Fibroblast of skin of right quadriceps (primary cell): ENCODE measurements at places on chromosomes 7 and 10.

- DNase-seq: no peak
Observed at GRCh38 chr7:98771941-98772603, 97.7 kb downstream of the TMEM130 start.

- DNase-seq: no peak
Observed at GRCh38 chr7:152641384-152641783, 34.6 kb downstream of the XRCC2 start.

DNA sequence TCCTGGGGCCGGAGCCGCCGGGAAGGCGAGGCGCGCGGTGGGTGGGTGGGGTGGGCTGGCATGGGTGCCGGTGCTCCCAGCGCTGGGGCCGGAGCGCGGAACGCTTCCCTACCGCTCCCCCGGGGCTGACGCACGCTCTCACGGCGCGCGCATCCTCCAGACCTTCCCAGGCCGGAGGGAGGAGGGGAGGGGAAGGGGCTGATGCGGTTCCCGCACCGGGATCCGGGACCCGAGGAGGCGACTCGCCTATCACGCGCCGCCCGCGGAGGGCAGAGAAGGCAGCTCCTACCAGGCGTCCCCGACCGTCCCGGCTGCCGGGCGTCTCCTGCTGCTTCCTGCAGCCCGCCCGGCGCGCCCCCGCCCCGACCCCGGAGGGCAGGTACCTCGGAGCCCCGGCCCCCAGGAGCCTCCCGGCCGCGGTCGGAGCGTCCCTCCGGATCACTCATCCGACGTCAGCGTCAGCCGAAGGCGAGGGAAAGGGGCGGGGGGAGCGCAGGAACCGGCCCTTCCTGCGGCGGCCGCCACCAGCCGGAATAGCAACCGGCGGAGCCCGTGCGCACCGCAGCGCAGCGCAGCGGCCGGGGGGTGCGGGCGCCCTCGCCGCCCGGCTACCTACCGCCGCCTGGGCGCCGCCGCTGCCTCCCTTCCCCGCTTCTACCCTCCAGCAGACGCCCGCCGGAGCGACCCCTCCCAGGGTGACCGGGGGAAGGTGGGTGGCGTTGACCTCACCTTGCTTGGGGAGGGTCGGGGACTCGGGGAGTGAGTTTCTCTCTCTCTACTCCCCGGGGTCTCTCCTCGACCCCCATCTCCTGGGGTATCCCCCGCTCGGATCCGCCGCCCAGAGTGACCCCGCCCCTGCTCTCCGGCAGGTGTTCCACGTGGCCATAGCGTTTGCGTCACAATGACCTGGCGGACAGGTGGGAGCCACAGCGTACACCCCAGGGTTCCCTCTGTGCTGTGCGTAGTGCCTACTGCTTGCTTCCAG is at the start of gene ICA1:
ICA1 (minus strand) TSS at position 457 of the 985 bp plus-strand sequence. CDS start 26,241 bp downstream, outside the sequence.
- peak; percentile 9 for DNase-seq

GRCh38 chr10:98380493-98381339 is 34.3 kb downstream of the PYROXD2 start:
- no peak for DNase-seq

GRCh38 chr7:33597181-33597580 is 308.2 kb upstream of the BMPER start:
- DNase-seq: no peak

DNA sequence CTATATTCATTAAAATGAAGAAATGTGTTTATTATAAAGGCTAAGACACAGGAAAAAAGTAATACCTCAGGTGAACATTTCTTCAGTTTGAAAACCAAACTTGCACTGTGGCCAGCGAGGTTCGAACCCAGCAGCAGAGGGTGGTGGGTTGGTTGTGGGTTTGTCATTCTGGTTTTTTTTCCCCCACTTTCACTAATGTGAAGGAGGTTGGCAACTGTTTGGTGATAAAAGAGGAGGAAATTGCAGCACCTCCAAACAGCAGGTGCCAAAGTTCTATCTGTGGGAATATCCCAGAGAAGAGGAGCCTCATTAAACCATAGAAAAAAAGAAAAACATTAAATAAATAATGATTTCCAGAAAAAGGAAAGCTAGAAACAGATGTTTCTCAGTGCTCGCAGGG is 36.6 kb upstream of the YAE1 start:
- DNase-seq: no peak

- no peak for DNase-seq
Observed at GRCh38 chr10:7370511-7370910, 40.3 kb downstream of the SFMBT2 start.

GRCh38 chr10:60944910-60945297 is 919 bp upstream of the RHOBTB1 start:
- no peak for DNase-seq

GRCh38 chr7:37820708-37821468 is 27.5 kb upstream of the NME8 start:
- DNase-seq: no peak

DNA sequence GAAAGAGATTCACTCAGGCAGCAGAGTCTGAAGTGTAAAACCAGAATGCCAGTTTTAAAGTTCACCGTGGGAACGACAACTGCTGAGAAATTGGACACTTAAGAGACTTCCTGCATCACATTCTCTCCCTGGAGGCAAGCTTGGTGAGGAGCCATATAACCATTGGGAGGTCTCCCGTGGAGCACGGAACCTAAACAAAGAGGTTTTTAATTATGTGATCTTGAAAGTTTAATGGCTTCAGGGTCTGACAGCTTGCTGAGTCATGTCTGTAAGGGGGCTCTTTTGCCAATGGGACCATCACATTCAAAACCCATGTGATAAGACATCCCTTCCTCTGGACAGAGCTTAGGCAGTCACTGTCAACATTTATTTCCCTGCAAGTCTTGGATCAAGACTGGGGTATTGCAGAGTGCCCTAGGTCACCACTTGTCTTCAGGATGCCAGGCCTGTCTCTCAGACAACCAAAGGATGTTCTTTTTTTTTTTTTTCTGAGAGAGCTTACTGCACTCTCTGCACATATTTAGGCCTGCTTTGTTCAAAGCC is 674.4 kb downstream of the TYW1 start:
- DNase-seq: peak; percentile 71

DNA sequence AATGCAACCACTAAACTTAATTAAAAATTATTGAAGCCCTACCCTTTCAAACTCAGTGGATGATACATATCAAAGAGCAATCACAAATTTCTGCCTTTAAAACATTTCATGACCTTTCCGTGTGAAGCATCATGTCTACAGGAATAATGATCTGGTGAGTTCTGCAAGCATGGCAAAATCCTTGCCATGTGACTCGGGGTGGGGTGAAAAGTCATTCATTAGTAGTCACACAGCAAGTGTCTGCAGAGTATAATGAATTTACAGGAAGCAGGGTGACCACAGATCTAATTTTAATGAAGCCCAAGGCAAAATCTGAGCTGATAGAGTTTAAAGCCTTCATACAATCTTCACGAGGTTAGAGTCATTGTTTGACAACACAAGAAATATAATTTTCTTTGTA is 351.9 kb downstream of the THSD7A start:
- no peak for DNase-seq

GRCh38 chr10:74460812-74461211 is 309.8 kb downstream of the ADK start:
- DNase-seq: peak; percentile 5

DNA sequence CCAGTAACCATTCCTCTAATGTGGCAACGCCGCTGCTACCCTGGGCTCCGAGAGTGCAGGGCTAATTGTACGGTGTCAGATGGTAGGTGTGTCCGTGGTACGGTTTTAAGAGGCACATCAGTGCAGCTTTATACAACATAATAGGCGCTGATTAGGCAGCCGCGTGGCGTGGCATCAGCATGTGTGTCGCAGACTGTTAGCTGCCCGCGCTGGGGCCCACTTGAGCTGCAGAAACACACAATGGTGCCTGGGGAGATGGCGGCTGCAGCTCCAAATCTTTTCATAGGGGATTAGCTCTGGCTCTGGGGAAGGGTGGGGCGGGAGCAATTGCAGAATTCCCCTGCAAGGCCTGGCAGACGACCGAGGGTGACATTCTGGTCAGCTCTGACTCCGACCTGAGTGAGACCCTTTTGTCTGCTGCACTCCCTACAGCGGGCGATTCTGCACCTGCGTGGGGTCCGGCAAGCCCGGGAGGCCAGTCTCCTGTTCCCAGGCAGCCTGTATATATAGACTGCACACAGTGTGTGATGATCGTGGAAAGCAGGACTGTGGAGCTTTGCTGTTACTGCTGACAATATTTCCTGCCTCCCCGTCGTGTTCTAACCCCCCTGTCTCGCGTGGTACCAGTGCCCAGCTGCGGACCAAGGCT is 722.7 kb upstream of the CELF2 start:
- DNase-seq: no peak

DNA sequence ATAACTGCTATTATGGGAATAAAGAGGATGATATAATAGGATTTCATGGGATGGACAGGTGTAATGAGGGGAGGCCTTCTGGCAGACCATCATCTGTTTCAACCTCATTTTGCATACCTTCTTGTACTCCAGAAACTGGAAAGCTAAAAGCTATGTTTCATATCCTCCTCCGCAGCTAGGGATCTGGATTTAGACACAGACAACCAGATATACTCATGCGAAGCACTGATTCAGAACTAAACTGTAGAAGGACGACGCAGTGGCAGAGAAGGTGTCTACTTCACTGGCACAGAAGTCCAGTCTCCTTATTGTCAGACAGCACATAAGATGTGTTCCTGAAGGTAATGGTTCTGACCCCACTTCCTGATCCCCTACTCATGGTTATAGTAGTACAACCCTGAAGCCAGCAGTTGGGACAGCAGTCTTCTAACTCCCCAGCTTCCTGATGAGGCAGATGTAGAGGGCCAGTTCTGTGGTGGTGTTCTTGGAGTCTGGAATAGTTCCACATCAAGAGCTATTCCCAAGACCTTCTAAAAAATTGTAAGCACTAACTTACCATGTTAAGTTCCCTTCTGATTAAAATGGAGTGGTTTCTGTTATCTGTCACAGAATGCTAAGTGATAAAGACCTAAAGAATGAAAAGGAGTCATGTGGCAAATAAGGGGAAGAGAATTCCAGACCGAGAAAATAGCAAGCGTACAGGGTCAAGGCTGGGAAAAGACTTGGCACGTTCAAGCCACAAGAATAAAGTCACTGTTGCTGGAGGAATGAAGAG is 550.3 kb downstream of the GRM8 start:
- DNase-seq: peak; percentile 46

GRCh38 chr10:6144406-6145165 is 55.8 kb downstream of the RBM17 start:
- peak; percentile 85 for DNase-seq

DNA sequence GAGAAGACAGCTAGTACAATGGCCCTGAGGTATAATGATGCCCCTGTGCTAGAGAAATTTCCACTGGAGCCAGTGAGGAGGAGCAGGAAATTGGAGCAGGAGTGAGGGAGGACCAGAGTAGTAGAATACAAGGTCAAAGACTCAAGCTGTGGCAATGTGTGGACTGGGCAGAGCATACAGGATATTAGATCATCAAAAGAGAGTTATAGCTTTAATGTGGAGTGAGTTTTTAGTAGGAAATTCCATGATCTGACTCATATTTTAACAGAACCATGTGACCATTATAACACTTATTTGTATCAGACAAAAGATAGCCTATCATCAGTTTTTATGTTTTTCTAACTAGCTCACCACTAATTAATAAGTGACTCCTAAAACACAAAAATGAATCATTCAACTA is 154.1 kb downstream of the DGKB start:
- DNase-seq: peak; percentile 85

DNA sequence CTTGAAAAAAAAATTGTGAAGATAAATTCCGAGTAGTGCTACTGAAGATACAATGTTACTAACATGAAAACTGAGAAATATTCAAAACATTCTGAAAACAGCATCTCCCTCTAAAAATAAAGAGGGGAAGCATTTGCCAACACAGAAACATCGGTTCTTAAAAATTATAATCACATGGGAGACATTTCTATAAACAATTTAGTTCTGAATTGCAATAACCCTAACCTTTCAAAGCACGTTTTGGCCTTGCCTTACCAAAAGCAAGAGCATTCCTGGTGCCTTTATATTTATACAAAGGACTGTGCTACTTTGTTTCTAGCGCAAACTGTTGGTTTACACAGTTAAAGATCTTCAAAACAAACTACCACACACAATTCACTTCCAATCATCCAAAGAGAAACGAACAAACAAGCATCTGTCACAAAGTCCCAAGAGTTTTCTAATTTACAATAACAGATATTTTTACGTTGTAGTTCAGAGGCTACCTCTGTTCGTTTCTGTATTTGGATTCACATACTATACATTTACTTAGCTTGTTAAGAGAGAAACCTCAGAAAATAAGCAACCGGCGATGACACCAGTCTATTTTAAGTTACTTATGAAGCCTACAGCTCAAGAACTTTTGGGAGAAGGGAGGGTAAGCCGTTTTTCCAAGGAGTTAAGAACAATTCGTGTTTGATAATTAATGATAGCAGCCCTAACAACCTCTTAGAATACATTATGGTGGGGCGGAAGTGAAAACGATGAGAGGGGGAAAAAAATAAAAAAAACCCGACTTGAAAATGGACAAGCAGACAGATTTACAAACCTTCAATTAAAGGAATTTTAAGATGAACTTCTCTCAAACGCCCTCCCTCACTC is 1.3 kb downstream of the ABI1 start:
- DNase-seq: no peak

DNA sequence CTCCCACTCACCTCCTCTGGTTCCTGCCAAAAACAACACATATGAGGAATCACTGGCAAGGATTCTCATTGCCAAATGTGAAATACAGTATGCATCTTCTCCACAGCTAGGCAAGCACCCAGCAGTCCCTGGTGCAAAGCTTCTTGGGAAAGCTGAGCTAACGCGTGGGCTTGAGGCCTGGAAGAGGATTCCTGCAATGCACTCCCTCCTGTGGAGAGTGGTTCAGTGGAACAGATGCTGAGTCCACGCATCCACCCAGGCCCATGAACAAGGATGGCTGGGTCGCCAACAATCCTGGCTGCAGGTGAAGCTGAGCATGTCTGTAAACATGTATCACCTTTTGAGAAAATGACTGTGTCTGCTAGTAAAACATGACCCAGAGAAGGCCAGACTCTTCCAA is 113.2 kb upstream of the CHST15 start:
- DNase-seq: no peak

GRCh38 chr7:34835901-34836600 is 178.0 kb downstream of the NPSR1 start:
- DNase-seq: peak; percentile 57

- DNase-seq: no peak
Observed at GRCh38 chr7:10756981-10757380, 216.7 kb upstream of the PHF14 start.

GRCh38 chr10:108789919-108790318 is 1133.4 kb downstream of the XPNPEP1 start:
- peak; percentile 82 for DNase-seq

GRCh38 chr7:37118004-37118403 is 330.7 kb downstream of the ELMO1 start:
- DNase-seq: no peak

DNA sequence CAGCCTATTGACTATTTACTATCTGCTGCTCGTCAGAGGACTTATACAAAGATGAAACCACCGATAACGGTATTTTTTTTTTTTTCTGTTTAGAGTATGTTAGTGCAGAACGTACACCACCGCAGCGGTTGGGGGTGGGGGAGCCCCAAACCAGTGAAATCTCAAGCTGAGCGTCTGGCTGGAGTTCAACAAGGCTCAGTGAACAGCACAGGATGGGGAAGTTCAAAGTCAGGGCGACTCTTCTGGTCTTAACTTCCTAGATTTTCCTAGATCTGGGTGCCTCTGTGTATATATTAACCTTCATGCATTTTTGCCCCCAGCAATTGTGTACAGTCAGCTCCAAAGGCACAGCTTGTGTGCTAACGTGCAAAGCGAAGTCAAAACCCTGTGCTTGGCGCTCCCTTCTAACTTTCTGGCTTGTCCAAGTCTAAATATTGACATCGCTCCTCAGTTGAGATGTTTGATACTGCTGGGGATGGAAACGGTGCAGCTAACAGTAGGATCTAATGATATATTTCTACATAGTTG is 1.1 kb downstream of the RHOBTB1 start:
- DNase-seq: peak; percentile 56

GRCh38 chr10:77710081-77710551 is 72.5 kb upstream of the KCNMA1 start:
- DNase-seq: no peak
